ENCODE measurements at places on chromosomes 2 and 18. TPM values are rescaled to one million over a fixed set of nuclear protein-coding genes. Genes with fewer than 3 reads are reported as not detected.

DNA sequence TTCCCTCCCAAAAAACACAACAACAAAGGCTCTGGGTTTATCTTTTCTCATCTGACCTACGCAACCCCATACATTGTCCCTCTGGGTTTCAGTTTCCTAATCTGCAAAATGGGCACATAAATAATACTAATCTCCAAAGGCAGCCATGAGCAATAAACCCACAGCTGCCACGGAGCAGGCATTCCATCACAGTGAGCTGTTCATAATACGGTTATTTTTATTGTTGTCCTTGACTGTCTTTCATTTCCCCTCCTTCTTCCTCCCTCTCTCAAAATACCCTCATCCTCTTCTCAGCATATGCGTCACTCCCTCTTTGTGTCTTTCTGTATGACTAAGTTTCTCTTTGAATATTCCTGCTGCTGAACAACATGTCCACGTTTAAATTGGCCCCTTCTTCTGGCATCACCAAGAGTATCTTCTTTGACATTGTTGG lies 129.8 kb upstream of the CAB39 start:
- no peak for DNase-seq

- no peak for DNase-seq
Measured at GRCh38 chr2:65834771-65835475, 402.5 kb upstream of the SPRED2 start.

UNC80 gene
- total RNA-seq: 0.18 TPM

DNA sequence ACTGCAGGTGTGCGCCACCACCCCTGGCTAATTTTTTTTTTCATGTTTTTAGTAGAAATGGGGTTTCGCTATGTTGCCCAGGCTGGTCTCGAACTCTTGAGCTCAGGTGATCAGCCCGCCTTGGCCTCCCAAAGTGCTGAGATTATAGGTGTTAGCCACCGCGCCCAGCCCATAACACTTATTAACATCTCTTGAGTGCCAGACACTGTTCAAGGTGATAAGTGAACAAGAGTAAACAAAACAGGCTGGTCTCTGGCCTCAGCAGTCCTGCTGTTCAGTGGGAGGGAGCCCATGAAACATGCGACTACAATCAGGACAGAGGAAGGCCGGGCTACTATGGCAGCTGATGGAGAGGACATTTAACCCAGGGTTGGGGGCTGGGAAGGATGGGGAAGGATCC lies 42.3 kb downstream of the KCTD1 start:
- DNase-seq: no peak

GRCh38 chr2:36695746-36696415 lies 626 bp upstream of the VIT start:
- DNase-seq: no peak

DNA sequence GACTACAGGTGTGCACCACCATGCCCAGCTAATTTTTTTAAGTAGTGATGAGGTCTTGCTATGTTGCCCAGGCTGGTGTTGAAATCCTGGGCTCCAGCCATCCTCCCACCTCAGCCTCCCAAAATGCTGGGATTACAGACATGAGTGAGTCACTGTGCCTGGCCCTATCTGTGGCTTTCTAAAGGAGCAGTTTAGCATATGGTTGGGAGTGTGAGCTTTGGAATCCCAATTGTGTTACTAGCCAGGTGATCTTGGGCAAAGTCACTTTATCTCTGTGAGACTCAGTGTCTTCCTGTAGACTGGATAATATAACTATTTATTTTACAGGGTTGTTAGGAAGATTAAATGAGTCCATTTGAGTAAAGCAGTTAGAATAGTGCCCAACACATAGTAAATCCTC lies 19.8 kb upstream of the SMAD4 start:
- no peak for DNase-seq

LCT gene
- 0.12 TPM for total RNA-seq

GRCh38 chr2:99860720-99861375 lies 281.5 kb downstream of the AFF3 start:
- no peak for DNase-seq

GRCh38 chr2:113981404-113982134 lies 91.7 kb downstream of the ACTR3 start:
- no peak for DNase-seq

FTCDNL1 gene
- 3.1 TPM for total RNA-seq

DNA sequence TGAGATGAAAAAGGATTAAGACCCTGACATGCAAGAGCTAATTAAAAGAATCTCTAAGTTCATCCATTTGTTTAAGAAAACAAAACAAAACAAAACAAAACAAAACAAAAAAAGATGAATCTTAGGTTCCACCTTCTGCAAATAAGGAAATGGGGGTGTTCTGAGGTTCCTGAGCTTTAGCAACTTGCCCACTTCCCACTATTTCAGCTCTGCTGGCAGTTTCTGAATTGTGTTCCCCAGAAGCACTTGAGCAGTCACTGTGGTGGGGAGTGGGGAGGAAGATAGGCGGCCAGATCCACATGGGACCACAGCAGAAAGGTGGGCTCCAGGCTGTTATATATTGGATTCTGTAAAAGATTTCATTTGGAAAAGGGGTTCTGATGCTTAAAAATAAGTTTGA lies 20.3 kb downstream of the INO80C start:
- no peak for DNase-seq

MAP3K19 gene
- total RNA-seq: not detected

SLC5A7 gene
- 0.54 TPM for total RNA-seq

- no peak for DNase-seq
Measured at GRCh38 chr2:172048508-172049503, 36.5 kb upstream of the DLX1 start.

- no peak for DNase-seq
Measured at GRCh38 chr2:10900216-10901109, 11.3 kb upstream of the KCNF1 start.

DNA sequence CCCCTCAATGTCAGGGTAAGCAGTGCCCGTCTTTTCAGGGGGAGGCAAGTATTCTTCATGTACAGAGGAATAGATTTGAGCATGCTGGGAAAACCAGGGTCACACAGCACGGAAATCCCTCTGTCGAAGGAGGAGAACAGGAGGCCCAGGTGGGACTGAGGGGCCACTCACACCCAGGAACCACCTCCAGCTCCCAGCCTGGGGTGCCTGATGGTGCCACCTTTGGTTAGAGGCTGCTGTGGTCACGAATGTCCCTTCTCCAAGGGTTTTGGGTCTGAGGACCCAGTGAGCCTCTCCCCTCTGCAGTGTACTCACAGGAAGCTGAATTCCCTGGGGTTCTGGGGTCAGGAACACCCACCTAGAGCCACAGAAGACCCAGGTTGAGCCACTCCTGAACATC lies 197.3 kb downstream of the ANKRD30B start:
- DNase-seq: no peak

TBC1D8 gene
- total RNA-seq: 15.8 TPM

SCN7A gene
- 114 TPM for total RNA-seq

DNA sequence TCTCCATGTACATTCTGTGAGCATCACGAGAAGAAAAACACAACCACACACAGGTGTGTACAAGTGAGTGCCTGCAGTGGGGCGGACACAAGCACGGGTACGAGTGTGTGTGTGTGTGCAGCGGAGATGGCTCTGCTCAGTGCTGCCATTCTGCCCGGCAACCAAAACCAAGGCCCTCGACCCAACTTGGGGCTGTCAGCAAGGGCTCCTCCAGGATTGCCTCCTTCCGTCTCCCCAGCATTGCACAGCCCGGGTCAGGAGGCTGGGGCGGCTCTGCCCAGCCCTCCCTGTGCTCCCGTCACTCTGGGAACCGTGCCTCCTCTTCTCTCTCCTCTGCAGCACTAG lies 66.5 kb downstream of the PXDN start:
- DNase-seq: no peak

DNA sequence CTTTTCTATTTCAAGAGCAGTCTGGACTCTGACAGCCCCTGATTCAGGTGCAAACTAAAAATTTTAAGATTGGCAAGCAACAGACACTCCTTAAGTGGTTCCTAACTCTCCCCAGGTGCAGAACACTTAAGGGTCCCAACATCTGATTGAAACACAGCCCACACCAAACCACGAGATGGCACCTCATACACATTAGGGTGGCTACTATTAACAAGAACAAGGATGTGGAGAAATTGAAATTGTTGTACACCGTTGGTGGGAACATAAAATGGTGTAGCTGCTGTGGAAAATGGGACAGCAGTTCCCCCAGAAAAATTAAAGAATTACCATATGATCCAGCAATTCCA lies 82.3 kb downstream of the POLR1A start:
- DNase-seq: no peak

GRCh38 chr2:37168217-37168981 lies 11.6 kb upstream of the EIF2AK2 start:
- DNase-seq: no peak

HOXD9 gene
- total RNA-seq: 12.5 TPM

COL6A3 gene
- 186 TPM for total RNA-seq

GRCh38 chr18:76951456-76952247 lies 129.3 kb downstream of the ZNF236 start:
- DNase-seq: no peak

DNA sequence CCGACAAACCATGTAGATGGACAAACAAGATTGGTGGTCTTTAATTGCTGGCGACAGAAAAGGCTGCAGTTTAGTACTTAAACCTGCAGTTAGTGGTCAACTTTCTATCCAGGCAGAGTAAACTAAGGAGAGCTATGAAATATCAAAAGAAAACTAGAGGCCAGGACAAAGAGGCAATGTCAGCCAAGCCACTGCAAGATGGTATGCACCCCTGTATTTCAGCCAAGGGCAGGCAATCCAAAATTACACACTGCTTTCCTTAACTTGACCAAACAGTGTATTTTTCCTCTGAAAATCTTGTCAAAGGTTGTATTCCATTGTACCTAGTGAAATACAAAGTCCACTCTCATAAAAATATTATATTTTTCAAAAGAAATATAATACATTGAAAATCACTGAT lies 9.3 kb downstream of the NIFK start:
- DNase-seq: no peak

AUP1 gene
- total RNA-seq: 65.2 TPM

- DNase-seq: no peak
Measured at GRCh38 chr2:32624812-32625211, 3.0 kb upstream of the TTC27 start.

UGT1A10 gene
- total RNA-seq: not detected

DNA sequence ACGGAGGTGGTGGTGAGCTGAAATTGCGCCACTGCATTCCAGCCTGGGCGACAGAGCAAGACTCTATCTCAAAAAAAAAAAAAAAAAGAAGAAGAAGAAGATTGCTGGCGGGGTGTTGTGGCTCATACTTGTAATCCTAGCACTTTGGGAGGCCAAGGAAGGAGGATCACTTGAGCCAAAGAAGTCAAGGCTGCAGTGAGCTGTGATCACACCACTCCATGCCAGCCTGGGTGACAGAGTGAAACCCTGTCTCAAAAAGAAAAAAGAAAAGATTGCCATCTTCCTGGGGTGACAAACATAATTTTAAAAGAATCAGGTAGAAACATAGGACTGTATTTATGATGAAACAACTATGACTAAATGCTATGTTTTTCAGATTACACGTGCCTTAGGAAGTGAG lies 55.1 kb upstream of the EML4 start:
- DNase-seq: no peak

SFTPB gene
- not detected for total RNA-seq

GRCh38 chr18:59921384-59921891 lies 21.6 kb downstream of the PMAIP1 start:
- no peak for DNase-seq

GRCh38 chr18:63975628-63976027 lies 5.7 kb downstream of the SERPINB8 start:
- no peak for DNase-seq

CPLX4 gene
- not detected for total RNA-seq

GRCh38 chr18:39489431-39489830 lies 1923.8 kb upstream of the CELF4 start:
- DNase-seq: no peak

- DNase-seq: no peak
Measured at GRCh38 chr2:150260636-150261035, 226.8 kb downstream of the RND3 start.
